CD4-positive, alpha-beta T cell treated with Interleukin-21 for 1 hour (primary cell): ENCODE measurements at places on chromosomes 12 and 14.

DNA sequence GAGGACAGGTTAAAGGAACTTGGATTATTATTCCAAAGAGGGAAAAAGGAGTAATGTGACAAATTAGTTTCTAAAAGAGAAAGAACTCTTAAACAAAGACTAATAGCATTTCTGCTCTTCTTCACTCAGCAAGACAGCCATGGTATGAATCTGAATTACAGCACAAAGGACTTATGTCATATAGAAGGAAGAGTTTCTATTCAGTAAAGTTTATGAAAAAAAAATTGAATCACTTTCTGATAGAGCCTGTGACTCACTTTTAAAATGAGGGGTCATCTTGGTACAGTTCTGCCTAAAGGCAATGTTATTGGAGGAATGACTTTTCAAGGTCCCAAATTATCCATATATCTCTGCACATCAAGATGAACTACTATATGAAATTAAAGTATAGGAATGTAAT, 101.7 kb downstream of the DUSP6 start:
- no peak for DNase-seq

DNA sequence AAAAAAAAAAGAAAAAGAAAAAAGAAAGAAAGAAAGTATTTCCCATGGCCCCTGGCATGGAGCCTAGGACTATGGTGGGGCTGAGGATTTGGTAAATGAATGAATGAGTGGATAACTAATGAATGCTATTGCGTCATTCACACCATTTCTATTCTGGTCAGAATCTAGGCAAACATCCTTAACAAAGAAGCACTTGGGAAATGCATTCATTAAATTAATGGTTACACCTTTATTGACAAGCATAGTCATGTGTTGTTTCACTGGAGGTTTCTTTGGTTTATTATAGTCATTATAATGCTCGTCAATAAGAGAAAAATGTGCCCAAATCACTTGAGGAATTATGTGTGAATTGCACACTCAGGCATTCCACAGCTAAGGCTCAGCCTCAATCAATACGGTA, 13.6 kb upstream of the AQP2 start:
- no peak for DNase-seq

DNA sequence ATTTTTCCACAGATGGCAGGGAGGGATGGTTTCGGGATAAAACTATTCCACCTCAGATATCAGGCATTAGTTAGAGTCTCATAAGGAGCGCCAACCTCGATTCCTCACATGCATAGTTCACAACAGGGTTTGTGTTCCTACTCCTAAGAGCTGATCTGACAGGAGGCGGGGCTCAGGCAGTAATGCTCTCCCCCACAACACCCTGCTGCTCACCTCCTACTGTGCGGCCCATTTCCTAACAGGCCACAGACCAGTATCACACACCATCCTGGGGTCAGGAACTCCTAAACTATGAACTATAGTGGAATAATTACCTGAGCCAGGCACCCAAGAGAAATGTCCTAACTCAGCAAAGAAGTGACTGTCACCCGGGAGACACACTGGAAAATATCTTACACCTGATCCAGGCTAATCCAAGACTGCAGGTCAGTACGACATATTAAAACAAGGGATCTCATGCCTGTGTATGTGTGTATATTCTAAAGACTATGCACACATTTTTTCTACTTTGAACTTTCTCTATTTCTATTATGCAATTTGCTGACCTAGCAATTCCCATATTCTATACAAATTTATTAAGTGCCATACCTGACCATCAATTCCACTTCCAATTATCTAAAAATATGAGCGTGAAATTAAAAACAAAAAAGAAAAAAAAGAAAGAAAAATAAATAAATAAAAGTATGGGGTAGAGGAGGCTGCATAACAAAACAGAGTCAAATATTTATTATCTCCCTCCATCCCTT, 4.7 kb downstream of the NAA25 start:
- DNase-seq = no peak

DNA sequence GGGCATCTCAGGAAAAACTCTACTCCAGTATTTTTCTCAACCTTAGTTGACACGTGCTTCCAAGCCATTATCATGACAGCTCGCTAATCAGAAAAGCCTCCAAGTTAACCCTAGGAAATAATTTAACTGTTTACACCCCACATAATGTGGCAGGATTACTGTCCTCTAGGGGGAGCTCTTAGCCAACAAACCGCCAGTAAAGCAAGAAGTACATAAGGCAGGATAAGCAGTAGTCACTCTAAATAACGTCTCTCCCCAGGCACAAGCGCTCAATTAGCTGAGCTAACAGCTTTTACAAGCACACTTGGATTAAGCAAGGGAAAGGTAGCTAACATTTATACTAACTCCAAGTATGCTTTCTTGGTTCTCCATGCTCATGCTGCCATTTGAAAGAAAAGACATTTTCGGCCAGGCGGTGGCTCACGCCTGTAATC, 22.8 kb downstream of the APOBEC1 start:
- DNase-seq = peak; percentile 42

- no peak for DNase-seq
Measured at GRCh38 chr12:14275886-14276285, 89.6 kb upstream of the ATF7IP start.

DNA sequence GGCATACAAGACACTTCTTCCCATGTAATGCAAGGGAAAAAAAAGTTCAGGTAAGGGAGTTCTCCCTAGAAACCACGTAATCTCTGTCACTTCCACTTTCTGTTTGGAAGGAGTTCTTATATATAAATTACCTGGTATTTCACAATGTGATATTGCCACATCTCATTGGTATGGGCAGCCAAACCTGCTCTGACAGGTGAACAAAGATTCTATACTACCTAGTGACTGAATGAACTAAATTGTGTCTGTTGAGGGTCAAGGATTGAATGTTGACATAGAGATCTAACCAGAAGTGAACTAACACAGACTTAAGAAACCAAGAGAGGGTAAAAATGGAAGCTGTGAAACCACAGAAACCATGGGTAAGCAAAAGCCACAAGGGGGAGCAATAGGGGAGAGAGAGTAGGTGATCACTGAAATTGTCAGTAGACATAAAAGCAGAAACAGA, 161.3 kb downstream of the RPL10L start:
- no peak for DNase-seq

DNA sequence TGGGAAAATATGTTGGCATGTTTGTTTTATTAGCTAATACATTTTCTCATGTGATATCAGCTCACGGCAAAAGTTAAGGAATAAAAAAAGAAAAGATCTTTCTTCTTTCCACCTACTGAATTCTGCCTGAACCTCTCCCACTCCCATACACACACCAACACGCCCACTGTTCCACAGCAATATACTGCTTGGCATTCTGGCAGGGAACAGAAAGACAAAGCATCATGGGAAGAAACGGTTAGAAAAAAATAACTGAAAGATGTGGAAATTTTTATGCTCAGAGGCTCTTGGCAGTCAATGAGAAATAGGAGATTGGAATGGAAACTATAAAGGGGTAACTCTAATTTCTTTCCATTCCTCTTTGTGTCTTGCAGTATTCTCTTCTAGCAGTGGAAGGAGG, 268.5 kb downstream of the FOXG1 start:
- DNase-seq = no peak

DNA sequence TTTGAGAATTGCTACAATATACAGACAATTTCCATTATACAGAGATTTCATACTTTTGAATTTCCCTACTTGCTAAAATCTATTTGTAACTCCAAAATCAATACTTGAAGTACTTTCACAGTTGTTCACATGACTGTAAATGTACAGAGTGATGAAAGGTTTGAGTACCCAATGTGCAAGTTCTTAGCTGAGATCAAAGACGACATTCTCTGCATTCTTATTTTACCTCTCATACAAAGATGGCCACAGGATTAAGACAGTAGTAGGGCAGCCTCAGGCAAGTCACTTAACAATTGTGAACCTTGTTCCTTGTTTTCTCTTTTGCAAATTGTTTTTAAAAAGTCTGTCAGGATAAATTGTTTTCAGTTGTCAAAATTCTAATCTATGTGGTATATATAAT, 255.9 kb upstream of the KITLG start:
- DNase-seq = no peak

- peak; percentile 87 for DNase-seq
Measured at GRCh38 chr14:65847075-65847847, 434.7 kb downstream of the FUT8 start.

DNA sequence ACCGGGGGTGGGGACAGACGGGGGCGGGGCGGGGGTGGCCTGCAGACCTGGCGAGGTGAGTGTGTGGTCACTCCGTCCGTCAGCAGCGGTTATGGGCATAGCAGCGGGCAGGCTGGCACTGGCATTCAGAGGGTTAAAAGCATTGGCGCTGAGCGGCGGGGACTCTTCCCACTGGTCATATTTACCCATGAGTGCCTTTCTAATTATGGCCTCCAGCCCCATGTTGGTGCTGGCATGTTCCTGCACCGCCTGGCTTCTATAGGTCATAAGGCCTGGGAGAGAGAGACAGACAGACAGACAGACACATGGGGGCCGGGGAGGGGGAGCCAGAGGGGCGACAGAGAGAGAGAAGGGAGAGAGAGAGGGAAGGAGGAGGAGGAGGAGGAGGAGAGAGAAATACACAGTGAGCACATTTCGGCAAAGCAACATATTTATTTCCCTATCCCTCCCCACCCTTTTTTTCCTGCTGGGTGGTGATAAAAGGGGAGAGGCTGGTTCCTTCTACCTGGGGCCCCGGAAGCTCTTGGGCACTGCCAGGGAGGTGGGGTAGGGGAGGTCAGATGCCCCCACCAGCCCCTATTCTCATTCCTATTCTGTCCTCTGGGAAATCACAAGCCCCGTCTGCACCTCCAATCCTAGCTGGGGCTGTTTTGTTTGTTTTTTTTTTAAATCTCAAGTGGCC, 32.6 kb downstream of the RFLNA start:
- no peak for DNase-seq

DNA sequence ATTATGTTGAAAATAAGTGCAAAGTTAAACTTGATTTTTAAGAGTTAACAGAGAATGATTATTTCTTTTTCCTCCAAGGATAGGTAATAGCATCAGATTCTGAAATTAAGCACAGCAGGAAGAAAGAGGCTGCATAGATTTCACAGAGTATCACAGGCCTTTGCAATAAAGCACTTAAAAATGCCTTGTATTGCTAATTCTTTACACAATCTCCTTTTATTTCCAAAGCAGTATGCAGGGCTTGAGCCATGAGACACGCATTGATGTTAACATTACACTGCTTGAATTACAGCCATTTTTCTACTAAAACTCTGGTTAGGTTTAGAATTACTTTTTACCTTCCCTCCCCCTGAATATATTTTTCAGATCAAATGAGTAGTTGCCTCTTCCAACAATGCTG, 398.3 kb downstream of the BCAT1 start:
- no peak for DNase-seq

GRCh38 chr12:96218989-96219678, 25.0 kb downstream of the ELK3 start:
- DNase-seq = no peak

- no peak for DNase-seq
Measured at GRCh38 chr14:66508547-66508845, 549 bp downstream of the GPHN start.

- no peak for DNase-seq
Measured at GRCh38 chr12:104022786-104023185, 27.2 kb downstream of the GLT8D2 start.
